ENCODE measurements at places on chromosomes 11 and 22. TPM values are rescaled to one million over a fixed set of nuclear protein-coding genes. Genes with fewer than 3 reads are reported as not detected.

BIRC3 gene
- 48.1 TPM for total RNA-seq

DDT gene
- 162 TPM for total RNA-seq

PHETA2 gene
- total RNA-seq, result not detected

TTC28 gene
- total RNA-seq, result 2.6 TPM

ZC3H12C gene
- 10.5 TPM for total RNA-seq

MMP10 gene
- total RNA-seq, result 0.88 TPM

TRIM5 gene
- 10.7 TPM for total RNA-seq

SUSD2 gene
- total RNA-seq, result 56.4 TPM

OR5L2 gene
- total RNA-seq, result not detected

SEC14L6 gene
- total RNA-seq, result not detected

ART1 gene
- total RNA-seq, result not detected

MMP8 gene
- total RNA-seq, result not detected

NOL12 gene
- 28.2 TPM for total RNA-seq

RRM1 gene
- total RNA-seq, result 74.5 TPM

POLD3 gene
- 16.6 TPM for total RNA-seq

MMP1 gene
- 1.1 TPM for total RNA-seq

CALCB gene
- total RNA-seq, result 0.13 TPM

SYT12 gene
- 13.3 TPM for total RNA-seq

SLC17A6 gene
- not detected for total RNA-seq

CLMP gene
- total RNA-seq, result 22.1 TPM

MS4A12 gene
- not detected for total RNA-seq

ELMOD1 gene
- 0.25 TPM for total RNA-seq
